Kidney (tissue), 22 donors: ENCODE measurements at places on chromosomes 6 and 20. TPM values are rescaled to one million over a fixed set of nuclear protein-coding genes. Genes with fewer than 3 reads are reported as not detected.

DCDC2 gene
- total RNA-seq, result 110 TPM

C6orf120 gene
- 23.1 TPM for total RNA-seq

GRCh38 chr6:90350689-90351554 is 54.3 kb upstream of the BACH2 start:
- no peak for DNase-seq
- H3K4me3 ChIP-seq, result no peak overlapping the region
- H3K27ac ChIP-seq, result no peak overlapping the region
- no peaks in the 10 kb centered on the region for H3K27me3 ChIP-seq

- H3K36me3 ChIP-seq, result peaks cover 2% of the 10 kb centered on the region
- no peaks in the 10 kb centered on the region for H3K27me3 ChIP-seq
- no peak overlapping the region for H3K27ac ChIP-seq
Observed at GRCh38 chr6:100862063-100862462, 19.1 kb downstream of the ASCC3 start.

DNA sequence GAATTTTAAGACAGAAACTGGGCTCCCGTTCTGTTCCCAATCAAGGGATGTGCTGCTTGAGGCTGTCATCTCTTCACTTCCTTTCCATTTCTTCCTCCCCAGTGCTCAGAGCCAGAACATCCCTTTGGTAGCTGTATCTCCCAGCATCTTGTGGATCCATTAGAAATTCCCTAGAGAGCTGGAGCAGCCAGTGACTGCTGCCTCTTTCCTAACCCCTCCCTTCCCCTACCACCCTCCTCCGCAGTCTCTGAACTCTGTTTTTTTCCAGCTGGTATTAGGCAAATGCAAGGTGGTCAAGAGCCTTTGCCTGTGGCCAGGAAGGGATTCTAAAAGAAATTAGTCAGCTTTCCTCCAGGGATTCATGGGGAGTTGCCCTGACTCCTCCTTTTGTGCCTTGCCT is 208.0 kb downstream of the EYA2 start:
- H3K4me3 ChIP-seq, result no peak overlapping the region
- H3K27me3 ChIP-seq, result no peaks in the 10 kb centered on the region
- no peaks in the 10 kb centered on the region for H3K36me3 ChIP-seq
- no peaks in the 10 kb centered on the region for H3K4me1 ChIP-seq
- no peak overlapping the region for H3K27ac ChIP-seq
- no peak for DNase-seq

GRCh38 chr20:46900086-46900485 is 5.4 kb downstream of the EYA2 start:
- H3K36me3 ChIP-seq, result no peaks in the 10 kb centered on the region
- peaks cover 44% of the 10 kb centered on the region for H3K27me3 ChIP-seq
- DNase-seq, result no peak
- H3K4me1 ChIP-seq, result no peaks in the 10 kb centered on the region
- H3K4me3 ChIP-seq, result no peak overlapping the region
- no peak overlapping the region for H3K27ac ChIP-seq

- H3K4me3 ChIP-seq, result no peak overlapping the region
- H3K4me1 ChIP-seq, result peaks cover 5% of the 10 kb centered on the region
- H3K27ac ChIP-seq, result no peak overlapping the region
- H3K36me3 ChIP-seq, result no peaks in the 10 kb centered on the region
- DNase-seq, result no peak
Observed at GRCh38 chr20:58446264-58446959, 57.4 kb downstream of the VAPB start.

DNA sequence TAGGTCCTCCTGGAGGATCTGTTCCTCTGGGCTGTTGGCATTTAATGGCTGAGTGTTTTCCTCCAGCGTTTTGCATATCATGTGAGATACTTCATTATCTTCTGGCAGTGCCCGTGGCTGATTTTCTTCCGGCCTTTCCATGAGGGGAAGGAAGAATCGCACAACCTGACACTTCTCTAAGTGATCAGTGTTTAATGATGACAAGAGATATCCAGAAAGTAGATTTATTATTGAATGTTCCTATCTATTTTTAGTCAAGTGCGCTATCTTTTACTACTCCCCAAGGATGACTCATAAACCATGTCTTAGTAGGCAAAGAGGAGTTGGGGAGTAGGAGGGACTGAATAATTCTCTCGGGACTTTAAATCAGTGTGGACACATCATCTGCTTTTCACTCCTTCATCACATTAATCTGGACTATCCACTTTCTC is 149.7 kb downstream of the PLCB4 start:
- no peak overlapping the region for H3K4me3 ChIP-seq
- no peak overlapping the region for H3K27ac ChIP-seq
- peak; percentile 65 for DNase-seq
- H3K27me3 ChIP-seq, result no peaks in the 10 kb centered on the region

DNA sequence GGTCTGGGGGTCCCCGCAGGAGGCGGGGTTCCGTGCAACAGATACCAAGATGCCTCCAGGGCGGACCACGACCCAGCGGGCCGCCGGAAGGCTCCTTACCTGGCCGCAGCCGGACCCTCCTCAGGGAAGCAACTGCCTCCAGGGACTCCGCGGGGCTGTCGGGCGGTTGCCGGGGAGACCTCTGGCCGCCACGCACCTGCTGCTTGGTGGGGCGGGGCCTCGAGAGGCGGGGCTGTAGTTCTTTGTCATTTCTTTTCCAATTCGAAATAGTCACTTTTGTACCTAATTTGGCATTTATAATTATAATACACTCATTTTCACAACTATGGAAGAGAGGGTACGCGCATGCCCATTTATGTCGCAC is 647 bp downstream of the AK9 start:
- H3K4me1 ChIP-seq, result no peaks in the 10 kb centered on the region
- no peaks in the 10 kb centered on the region for H3K36me3 ChIP-seq
- DNase-seq, result peak; percentile 85
- H3K4me3 ChIP-seq, result peak overlapping the region; percentile 97
- peak overlapping the region; percentile 73 for H3K27ac ChIP-seq
- no peaks in the 10 kb centered on the region for H3K27me3 ChIP-seq

DNA sequence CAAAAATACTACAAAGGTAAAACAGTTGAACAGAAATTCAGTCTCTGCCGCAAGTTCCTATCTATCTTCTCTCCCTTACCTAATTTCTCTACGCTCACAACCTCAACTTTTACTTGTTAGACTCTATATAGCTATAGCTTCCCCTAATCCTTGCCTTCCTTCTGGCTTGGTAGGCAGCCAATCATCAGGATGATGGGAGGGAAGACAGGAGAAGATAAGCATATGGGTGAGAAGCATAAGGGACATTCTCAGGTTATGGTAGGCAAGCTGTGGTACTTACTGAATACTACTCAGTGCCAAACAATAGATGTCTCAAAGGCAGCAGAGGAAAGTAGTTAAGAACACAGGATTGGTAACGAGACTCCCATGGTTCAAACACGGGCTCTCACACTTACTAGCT is 7.8 kb downstream of the CCNC start:
- no peak overlapping the region for H3K4me3 ChIP-seq
- H3K4me1 ChIP-seq, result no peaks in the 10 kb centered on the region

DNA sequence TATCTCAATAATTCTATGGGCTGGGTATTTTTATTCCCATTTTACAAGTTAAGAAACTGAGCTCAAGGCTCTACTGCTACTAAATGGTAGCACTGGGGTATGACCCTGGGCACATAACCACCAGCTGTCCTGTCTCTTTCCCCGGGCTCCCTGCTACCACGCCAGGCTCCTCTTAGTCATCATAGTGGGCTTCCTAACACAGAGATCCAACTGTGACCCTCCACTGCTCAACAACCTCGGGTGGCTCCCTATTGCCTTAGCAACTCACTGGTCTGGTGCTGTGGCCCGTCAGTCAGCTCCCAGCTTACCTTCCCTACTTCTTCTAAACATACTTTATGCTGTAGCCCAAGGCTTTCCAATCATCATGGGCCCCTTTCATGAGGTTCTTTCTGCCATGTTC is 4.5 kb downstream of the KIAA1755 start:
- no peak overlapping the region for H3K4me3 ChIP-seq
- no peaks in the 10 kb centered on the region for H3K27me3 ChIP-seq
- DNase-seq, result no peak
- no peaks in the 10 kb centered on the region for H3K36me3 ChIP-seq

DNA sequence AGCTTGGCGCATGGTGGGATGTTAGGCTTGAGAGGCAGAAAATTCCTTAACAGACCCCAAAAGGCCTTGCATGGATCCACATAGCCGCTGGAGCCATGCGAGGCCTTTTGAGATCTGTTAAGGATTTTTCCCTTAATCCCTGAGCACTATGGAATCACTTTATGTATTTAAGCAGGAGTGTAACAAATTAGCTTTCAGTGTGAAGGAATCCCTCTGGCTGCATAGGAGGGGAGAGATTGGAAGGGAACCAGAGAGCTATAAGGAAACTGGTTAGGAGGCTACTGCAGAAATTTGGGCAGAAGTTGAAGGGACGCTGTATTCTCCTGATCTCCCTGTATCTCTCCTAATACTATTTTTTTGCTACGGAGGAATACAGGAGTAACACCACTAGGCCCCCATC is 23.1 kb upstream of the NEDD9 start:
- H3K27ac ChIP-seq, result no peak overlapping the region
- no peak overlapping the region for H3K4me3 ChIP-seq
- no peak for DNase-seq
